ENCODE measurements at places on chromosomes 5 and 9.

DNA sequence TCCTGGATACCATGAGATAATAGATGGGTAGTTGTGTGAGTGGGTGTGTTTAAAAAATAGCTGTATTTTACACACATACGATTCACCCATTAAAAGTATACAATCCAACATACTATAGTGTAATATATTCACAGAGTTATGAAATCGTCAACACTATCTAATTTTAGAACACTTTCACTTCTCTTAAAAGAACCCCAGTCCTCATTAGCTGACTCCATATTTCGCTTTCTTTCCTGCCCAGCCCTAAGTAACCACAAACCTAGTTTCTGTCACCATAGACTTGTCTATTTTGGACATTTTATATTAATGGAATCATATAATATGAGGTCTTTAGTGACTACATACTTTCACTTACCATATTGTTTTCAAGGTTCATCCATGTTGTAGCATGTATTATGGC, 63.8 kb upstream of the S1PR3 start:
- DNase-seq = no peak

DNA sequence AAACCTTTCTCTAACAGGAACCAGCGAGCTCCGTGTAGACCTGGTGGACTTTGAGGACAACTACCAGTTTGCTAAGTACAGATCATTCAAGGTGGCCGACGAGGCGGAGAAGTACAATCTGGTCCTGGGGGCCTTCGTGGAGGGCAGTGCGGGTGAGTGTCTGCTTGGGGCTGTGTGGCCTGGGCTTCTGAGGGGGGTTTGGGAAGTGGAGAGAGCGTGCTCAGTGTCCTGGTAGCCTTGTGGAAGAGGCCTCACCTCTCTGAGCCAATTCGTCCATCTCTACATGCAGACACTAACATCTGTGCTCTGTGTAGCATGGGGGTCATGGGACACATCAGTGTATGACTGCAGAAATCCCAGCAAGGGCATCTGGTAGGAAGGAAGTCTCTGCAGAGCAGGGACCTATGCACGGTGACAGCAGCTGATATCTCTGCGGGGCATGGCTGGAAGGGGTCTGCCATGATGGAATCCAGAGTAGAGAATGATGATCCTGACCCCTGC, 5.9 kb downstream of the FCN2 start:
- DNase-seq = no peak

- peak; percentile 77 for DNase-seq
These were observed 228.0 kb downstream of the DCP2 start for GRCh38 chr5:113204525-113205161.

GRCh38 chr5:161411156-161411555, 135.4 kb downstream of the GABRB2 start:
- no peak for DNase-seq

GRCh38 chr5:76819851-76820525, 1.2 kb downstream of the F2RL1 start:
- no peak for DNase-seq

- no peak for DNase-seq
These were observed 1.5 kb downstream of the FRMPD1 start for GRCh38 chr9:37652261-37652660.

- DNase-seq = peak; percentile 3
These were observed 131.0 kb downstream of the PBX3 start for GRCh38 chr9:125878164-125878631.

All from AG08395 (cell line).